Posterior vena cava (tissue), 2 donors: ENCODE measurements at places on chromosomes 1 and 21. TPM values are rescaled to one million over a fixed set of nuclear protein-coding genes. Genes with fewer than 3 reads are reported as not detected.

Gene IGSF3
- 2.2 TPM for total RNA-seq

GRCh38 chr1:201016943-201017827, 6.3 kb downstream of the KIF21B start:
- DNase-seq: peak; percentile 82

DNA sequence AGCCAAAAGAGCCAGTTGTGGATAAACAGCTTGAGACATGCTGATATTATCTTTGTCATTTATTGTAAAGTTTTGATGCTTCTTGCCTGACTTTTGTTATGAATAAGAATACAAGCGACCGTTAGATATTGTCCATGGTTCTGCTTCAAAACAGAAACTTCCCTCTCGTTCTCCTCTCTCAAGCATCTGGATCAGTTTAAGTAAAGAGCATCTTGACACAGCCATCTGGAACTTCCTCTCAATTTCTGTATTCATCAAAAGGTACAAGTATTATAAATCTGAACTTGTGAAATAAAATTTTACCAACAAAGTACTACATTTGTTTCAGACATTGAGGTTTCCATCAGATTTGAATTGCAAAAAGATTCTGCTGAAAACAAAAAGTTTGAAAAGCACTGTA, 36.4 kb upstream of the CLDN14 start:
- no peak for DNase-seq

DNA sequence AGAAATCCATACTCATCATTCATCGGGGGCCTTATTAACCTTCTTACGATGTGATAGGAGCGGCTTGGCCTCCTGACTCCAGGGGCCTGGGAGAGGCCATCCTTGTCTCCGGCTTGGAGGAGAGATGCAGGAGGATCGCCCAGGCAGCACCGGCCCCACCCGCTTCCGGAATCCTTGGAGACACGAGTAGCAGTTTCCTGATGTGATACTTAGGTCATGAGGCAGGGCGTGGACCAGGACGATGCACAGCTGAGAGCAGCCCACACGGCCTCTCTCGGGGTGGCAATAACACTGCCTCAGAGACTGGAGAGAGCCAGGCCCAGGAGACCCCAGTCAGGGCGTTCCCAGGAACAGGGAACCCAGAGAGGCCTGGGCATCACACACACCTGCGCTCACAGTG, 163.6 kb upstream of the ARHGEF16 start:
- no peak for DNase-seq

Gene KRTAP19-1
- not detected for total RNA-seq

Gene CCDC185
- total RNA-seq: not detected

DNA sequence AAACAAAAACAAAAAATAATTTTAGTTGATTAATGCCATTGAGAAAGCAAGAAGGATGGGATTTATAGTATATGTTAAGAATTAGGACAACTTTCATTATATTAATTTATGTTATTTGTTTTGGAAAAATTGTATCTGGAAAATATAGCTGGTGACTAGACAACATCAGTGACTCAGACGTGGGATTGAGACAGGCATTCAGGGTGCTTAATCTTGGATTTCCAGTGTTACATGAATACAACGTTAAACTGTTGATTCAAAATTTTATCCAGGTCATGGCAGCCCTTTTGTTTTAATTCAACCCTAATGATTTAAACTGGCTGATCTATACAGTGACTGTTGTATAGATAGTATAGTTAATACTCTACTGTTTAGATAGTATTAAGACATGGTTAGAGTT, 827.1 kb upstream of the B3GALT2 start:
- DNase-seq: no peak

- DNase-seq: no peak
Observed at GRCh38 chr1:117852853-117853553, 76.4 kb downstream of the GDAP2 start.

Gene GBP5
- total RNA-seq: 1.6 TPM
